ENCODE measurements at places on chromosomes 13 and 19. TPM values are rescaled to one million over a fixed set of nuclear protein-coding genes. Genes with fewer than 3 reads are reported as not detected.

The SLC7A9 gene
- total RNA-seq = 0.29 TPM

The C19orf38 gene
- total RNA-seq = 4.4 TPM

The FREM2 gene
- 0.61 TPM for total RNA-seq

The TPM4 gene
- 385 TPM for total RNA-seq

The ZNF540 gene
- 1.8 TPM for total RNA-seq

The CEACAM1 gene
- 25.6 TPM for total RNA-seq

The CFD gene
- total RNA-seq = 1,010 TPM

The GRIN2D gene
- 0.48 TPM for total RNA-seq

The LCP1 gene
- total RNA-seq = 195 TPM

The IGLON5 gene
- 3.7 TPM for total RNA-seq

The CCDC70 gene
- total RNA-seq = not detected

The DHRS12 gene
- total RNA-seq = 14.8 TPM

The ZIM2 gene
- 0.87 TPM for total RNA-seq

The RAB3A gene
- total RNA-seq = 3.0 TPM

The EPN1 gene
- total RNA-seq = 114 TPM

The CRB3 gene
- total RNA-seq = not detected

The TMEM190 gene
- total RNA-seq = not detected

The VSTM2B gene
- total RNA-seq = not detected

The CGB1 gene
- not detected for total RNA-seq

The NXNL1 gene
- 1.3 TPM for total RNA-seq

The SHC2 gene
- 29.1 TPM for total RNA-seq

The ZNF492 gene
- 0.29 TPM for total RNA-seq

The LIM2 gene
- total RNA-seq = not detected

The VRK3 gene
- 27.5 TPM for total RNA-seq

The IFNL1 gene
- total RNA-seq = not detected

The LILRA2 gene
- total RNA-seq = 10.0 TPM

Measured in mesenteric fat pad (tissue), 1 donor.